ENCODE measurements at places on chromosomes 6 and 20.
A peak's percentile ranks its signal among the peaks of the same experiment; 100 is the strongest.

GRCh38 chr20:49028684-49029083 lies 17.4 kb upstream of the CSE1L start:
- no peak for DNase-seq

DNA sequence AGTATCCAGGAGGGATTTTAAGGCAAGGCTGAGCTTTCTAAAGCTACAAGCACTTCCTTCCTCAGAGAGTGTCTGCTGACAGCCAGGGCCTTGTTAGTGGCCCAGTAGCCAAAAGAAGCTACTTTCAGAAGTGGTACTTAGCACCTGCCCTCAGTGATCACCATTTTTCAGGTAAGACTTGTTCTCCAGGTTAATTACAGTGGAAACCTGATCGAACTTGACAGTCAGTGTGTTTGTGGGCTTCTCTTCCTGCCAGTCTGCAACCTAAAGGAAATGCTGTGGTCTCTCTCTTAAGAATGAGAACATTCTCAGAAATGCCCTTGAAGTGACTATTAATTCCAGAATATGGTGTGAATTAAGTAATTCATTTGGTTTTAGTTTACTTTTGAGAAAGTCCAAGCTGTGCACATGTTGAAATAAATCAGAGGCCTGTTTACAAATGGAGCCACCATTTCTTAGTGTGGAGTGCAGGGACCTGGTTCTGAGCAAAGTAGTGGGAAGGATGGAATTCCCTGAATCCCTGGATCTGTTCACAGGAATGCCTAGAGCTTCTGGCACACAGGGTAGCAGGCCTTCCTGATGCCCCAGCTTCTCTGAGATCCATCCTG lies 185.3 kb upstream of the AGPAT4 start:
- no peak for DNase-seq

- DNase-seq: peak; percentile 30
These were observed at the start of gene CD24 for GRCh38 chr6:106974336-106974998. Gene CD24 (minus strand): TSS chr6:106974729. CDS start chr6:106974646, 83 bp downstream.

DNA sequence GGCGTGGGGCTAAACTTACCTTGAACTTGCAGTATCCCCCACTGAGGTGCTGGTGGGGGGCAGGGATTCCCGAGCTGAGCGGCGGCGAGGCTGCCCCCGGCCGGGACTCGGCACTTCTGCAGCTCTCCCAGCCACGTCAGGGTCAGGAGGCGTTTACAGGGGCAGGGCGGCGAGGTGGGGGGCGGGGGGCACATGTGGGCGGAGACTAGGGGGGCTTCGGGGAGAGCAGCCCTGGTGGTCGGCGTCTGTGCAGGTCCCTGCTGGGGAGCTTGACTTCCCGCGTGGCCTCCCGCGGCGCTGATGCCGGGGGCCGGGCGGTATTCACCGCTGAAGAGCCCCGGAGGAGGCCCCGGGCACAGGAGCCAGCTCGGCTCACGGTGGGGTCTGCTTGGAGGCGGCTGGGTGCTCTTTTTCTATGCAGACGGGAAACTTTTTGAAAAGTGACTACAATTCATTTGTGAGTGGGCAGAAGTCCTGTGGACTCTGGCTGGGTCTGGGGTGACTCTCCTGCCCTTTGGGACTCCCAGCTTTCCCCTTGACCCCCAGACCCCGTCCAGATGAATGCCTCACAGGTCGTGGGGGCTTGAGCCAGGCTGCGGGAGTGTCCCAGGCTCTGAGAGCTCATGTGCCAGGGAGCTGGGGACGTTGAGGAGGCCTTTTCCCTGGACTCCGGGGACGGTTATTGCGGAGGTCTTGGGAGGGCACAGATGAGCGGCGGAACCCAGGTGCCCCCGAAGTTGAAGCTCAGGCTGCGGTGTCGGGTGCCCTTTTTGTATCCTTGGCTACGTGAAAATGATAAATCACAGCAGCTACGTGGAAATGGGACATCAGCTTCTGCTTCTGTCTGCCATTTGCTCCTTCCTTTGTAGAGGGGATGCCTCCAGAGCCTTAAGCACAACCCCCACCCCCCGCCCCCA lies 75.9 kb upstream of the GATA5 start:
- no peak for DNase-seq

- DNase-seq: no peak
These were observed 82.9 kb downstream of the SLC35B3 start for GRCh38 chr6:8352335-8352965.

DNA sequence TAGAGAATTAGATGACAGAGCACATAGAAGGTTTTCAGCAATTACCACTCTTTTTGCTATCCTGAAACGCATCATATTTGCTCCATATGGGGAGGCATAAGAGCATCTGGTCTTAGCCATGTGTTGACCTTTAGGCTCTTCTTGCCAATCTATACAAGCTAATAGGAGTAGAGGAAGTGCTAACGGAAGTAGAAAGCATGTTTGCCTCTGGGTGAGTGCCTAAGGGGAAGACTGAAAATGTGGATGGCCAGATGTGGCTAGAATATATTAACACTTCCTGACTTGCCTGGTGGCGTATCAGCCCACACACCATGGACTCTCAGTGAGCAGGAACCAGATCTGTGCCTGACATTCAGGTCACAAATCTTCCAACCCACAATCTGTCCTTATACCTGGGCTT lies 136.3 kb downstream of the LRRC1 start:
- DNase-seq: no peak

DNA sequence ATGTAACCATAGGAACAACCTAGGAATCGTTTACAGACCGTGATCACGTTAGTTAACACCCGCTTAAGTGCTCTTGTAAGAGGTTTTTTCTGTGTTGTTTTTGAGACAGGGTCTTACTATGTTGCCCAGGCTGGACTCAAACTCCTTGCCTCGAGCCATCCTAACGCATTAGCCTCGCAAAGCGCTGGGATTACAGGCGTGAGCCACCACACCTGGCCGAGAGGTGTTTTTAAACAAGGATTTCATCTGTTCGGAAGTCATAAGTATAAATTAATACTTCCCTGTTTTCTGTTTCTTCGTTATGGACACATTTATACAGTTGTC lies 727 bp downstream of the MRS2 start:
- DNase-seq: no peak
